ENCODE measurements at places on chromosomes 4 and X. TPM values are rescaled to one million over a fixed set of nuclear protein-coding genes. Genes with fewer than 3 reads are reported as not detected.

The PHOX2B gene
- total RNA-seq = 0.13 TPM

The GLRB gene
- total RNA-seq = 5.1 TPM

The SMIM43 gene
- total RNA-seq = 0.37 TPM

The FREM3 gene
- total RNA-seq = not detected

The CTAG1A gene
- not detected for total RNA-seq

The RIPPLY1 gene
- not detected for total RNA-seq

The CACNA1F gene
- not detected for total RNA-seq

DNA sequence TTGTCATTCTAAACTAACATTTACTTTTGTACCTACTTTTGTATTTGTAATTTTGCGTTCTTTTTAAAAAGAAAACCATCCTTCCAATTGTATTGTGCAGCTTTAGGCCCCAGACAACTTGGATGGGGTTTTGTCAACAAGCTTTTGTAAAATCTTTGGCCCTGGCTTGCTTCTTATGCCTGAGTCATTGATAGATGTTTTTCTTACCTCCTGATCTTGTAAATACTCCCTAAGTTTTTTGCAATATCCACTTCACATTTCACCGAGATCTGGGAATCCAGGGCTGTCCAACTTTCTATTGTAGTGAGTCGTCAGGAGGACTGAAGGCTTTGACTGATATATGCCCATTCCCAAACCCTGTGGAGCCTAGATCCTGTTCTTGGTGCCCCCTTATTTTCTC lies 126.9 kb upstream of the GUCY1A1 start:
- DNase-seq = no peak

DNA sequence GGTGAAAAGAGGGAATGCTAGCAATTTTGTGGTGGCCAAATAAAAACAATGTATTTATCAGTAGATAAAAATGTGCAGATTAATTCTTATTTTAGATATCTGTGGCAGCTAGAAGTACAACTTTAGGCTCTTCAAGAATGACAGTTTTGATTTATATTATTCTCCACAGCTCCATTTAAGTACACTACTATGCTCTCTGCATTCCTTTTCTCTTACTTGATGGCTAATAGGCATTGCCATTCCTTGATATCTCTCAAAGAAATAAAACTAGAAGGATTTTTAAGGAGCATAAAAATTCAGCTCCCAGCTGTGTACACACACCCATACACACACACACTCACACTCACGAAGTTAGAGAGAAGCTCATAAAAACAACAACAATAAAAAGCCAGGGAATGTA lies 59.4 kb upstream of the H2AZ1 start:
- no peak for DNase-seq

GRCh38 chr4:99381588-99382175 lies 29.1 kb upstream of the ADH1C start:
- no peak for DNase-seq

GRCh38 chrX:2332252-2332651 lies 168.5 kb downstream of the DHRSX start:
- DNase-seq = no peak

- DNase-seq = no peak
Measured at GRCh38 chr4:67918428-67918827, 34.6 kb upstream of the TMPRSS11D start.

GRCh38 chr4:1753294-1753696 lies 32.0 kb downstream of the TACC3 start:
- DNase-seq = no peak

- no peak for DNase-seq
Measured at GRCh38 chr4:82710197-82710929, 88.2 kb downstream of the SCD5 start.

DNA sequence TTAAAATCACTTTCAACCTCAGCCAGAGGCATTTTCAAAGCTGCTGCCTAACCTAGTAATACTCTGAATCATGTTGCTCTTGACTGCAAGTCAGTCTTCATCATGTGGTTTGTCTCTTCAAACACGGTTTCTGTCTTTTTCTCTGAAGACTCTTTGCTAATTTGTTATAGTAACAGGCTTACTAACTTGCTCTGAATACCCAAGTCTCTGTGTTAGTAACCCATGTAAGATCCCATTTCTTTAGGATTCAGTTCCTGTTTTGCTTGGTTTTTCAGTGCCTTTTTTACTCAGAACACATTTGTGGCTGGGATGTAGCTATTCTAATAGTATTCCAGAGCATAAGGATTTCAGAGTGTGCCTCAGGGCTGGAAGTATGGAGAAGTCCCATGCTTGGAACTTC lies 1450.6 kb upstream of the IGFBP7 start:
- no peak for DNase-seq

DNA sequence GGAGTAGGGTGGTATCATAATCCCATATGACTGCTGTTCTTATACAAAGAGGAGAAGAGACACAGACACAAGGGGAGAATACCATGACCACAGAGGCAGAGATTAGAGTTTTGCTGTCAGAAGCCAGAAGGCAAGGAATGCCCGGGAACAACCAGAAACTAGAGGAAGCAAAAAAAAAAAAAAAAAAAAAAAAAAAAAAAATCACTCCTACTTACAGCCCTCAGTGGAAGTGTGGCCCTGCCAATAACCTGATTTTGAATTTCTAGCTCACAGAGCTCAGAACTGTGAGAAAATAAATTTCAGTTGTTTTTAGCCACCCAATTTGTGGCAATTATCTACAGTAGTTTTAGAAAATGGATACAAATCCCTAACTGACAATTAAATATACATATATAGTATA lies 30.4 kb upstream of the UBE2NL start:
- peak; percentile 75 for DNase-seq

DNA sequence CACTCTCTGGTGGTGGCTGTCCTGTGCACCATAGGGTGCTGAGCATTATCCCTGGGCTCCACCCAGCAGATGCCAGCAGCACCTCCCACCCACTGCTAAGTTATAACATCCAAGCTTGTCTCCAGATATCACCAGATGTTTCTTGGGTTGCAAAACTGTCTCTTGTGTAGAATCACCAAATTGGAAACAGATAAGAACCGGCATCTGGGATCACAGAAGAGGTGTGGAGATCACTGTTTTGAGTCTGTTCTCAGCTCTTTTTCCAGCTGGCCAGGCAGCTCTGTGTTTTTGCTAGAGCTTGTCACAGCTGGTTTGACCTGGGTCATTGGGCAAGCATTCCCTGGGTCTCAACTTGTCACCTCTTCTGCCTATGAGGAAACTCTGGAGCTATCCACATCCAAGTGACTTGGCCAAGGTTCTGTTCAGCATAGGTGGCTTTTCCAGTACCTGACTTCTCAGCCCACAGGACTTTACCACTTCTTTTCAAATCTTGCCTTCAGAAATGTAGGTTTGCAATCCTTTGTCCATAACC lies 15.3 kb upstream of the PUDP start:
- DNase-seq = no peak

DNA sequence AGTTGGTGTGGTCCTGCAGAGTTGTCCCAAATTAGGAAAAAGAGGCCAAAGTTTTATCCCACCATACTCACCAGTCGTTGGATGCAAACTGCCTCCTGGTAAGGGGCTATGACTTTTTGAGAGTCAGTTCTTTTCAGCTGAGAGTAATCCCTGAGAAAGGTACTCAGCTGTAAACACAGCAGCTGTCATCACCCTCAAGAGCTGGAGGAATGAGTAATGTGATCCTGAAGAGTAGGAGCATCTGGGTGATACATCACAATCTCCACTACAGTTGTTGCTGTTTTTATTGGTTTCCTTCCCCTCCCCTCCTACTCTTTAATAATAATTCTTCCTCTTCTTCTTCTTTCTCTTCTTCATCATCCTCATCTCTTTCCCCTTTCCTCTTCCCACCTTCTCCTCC lies 5.7 kb downstream of the MAGEE1 start:
- no peak for DNase-seq

DNA sequence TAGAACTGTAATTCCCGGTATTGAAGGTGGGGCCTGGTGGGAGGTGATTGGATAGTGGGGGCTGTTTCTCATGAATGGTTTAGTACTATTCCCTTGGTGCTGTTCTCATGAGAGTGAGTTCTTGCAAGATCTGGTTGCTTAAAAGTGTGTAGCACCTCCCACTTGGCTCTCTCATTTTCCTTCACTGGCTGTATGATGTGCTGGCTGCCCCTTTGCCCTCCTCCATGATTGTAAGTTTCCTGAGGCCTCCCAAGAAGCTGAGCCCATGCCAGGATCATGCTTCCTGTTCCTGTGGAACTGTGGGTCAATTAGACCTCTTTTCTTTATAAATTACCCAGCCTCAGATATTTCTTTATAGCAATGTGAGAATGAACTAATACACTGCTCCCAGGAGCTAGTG lies 8.7 kb downstream of the ANXA10 start:
- DNase-seq = no peak

DNA sequence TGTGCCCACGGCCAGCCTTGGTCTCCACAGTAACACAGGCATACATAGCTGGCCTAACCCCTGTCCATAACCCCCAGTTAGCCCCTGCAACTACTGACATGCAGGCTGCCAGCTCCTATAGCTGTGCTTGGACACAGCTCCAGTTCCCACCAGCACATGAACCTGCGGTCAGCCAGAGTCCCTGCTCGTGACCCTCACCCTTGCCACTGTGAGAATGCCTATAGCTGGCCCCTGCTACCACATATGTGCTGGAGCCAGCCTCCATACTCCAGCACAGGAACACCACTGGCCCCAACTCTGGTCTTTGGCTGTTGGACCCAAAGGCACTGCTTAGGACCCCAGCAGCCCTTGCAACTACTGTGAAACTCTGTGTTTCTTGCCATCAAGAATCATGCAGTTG lies 930.9 kb downstream of the ADGRL3 start:
- DNase-seq = no peak

- DNase-seq = peak; percentile 80
Measured at GRCh38 chrX:72572248-72573157, at the start of gene HDAC8. Gene HDAC8, minus strand, starts transcription at chrX:72572843. Its CDS starts 82 bp downstream, at chrX:72572761.

DNA sequence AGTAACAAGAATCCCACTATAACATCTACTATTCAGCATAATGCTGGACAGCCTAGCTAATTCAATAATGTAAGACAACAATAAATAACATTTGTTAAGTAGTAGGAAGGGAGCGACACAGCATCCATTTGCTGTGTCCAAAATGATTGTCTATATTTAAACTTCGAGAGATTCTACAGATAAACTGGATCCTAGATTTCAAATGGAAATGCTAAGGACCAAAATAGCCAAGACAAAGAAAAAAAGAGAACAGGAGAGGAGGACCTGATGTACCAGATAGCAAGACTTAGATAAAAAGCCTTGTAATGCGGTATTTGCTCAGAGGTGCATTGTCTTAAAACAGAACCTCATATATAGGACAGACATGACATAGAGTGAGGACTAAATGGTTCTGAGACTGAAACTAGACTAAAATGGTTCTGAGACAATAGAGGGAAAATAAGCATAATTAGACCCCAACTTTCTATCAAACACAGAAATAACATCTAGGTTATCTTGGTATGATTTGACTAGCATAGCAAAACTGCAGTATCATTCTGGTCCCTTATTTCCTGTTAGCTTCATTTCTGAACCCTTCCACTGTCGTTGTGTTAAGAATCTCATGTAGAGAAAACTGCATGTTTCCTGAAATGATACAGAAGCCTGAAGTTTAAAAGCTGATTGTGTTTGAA lies 3.8 kb downstream of the HPGDS start:
- DNase-seq = no peak

GRCh38 chr4:112206431-112206830 lies 25.2 kb upstream of the AP1AR start:
- DNase-seq = no peak

DNA sequence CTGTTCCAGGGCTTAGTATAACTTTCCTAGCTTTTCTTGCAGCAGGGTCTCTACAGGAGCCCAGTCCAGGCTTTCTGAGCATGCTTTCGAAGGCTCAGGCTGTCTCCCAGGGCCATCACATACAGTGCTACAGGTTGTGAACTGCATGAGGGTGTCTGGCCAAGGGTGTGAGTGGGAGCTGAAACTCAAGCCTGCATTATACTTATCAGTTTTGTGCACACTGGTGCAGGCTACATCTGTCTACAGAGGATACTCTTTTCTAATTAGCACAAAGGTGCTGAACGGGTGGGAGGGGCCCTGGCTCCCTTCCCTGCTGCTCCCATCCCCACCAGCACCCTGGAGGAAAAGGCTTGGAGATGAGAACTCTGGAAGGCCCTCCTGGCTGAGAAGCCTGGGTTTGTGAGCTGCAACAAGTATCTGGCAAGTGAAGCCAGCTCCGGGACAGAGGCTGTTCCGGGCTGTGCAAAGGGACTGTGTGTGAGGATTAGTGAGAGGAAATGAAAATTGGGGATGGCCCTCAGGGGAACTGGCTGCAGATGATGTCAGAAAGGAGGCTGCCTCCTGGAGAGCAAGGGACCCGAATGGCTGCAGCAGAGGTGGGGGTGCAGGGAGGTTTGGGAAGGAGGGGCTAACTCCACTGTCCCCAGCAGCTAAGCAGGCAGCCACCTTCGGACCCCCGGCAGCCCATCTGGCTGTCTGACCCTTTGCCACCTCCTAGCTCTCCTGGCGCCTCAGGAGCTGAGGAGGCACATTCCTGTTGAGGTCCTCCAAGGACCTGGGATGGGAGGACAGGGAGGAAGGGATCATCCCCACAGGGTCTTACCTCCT lies 68.5 kb downstream of the EFNB1 start:
- DNase-seq = peak; percentile 46

DNA sequence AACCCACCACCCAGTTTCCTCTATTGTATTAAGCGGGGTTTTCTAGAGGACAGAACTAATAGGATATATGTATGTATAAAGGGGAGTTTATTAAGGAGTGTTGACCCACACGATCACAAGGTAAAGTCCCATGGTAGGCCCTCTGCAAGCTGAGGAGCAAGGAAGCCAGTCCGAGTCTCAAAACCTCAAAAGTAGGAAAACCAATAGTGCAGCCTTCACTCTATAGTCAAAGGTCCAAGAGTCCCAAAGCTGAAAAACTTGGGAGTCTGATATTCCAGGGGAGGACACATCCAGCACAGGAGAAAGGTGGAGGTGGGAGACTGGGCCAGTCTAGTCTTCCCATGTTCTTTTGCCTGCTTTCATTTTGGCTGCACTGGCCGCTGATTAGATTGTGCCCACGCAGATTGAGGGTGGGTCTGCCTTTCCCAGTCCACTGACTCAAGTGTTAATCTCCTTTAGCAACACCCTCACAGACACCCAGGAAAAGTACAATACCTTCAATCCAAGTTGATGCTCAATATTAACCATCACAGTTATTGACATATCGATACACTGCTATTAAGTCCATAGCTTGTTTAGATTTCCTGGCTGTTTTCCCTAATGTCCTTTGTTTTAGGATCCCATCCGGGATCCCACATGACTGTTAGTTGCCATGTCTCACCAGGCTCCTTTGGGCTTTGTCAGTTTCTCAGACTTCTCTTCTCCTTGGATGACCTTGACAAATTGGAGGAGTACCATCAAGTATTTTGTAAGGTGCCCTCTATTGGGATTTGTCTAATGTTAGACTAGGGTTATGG lies 12.2 kb downstream of the UCHL1 start:
- DNase-seq = no peak

DNA sequence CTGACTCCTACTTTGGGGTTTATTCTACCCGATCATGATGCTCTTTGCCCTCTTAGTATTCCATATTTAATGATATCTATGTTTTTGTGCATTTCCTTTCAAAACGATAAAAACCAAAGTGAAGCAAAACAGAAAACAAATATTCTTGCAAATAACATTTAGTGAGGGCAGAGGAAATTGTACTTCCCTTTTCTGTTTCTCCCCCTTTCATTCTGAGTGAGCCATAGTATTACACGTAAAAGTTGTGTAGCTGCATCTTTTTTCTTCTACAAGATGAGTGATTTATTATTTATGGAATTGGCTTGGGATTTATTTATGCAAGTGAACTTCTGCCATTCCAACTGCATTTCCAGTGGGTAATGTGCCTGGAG lies 109.9 kb downstream of the AFF2 start:
- no peak for DNase-seq
